Substantia nigra (tissue), 51 donors: ENCODE measurements at places on chromosomes 11 and 22.

- peak; percentile 67 for DNase-seq
These were observed at the start of gene PRDM11 for GRCh38 chr11:45146072-45147016. Gene PRDM11, plus strand, starts transcription at chr11:45146639. Its CDS starts 35,128 bp downstream, at chr11:45181767.

GRCh38 chr11:4459500-4459899 lies 10.4 kb downstream of the OR52K2 start:
- DNase-seq = no peak

GRCh38 chr22:49573109-49573765 lies 254.4 kb downstream of the BRD1 start:
- DNase-seq = no peak

DNA sequence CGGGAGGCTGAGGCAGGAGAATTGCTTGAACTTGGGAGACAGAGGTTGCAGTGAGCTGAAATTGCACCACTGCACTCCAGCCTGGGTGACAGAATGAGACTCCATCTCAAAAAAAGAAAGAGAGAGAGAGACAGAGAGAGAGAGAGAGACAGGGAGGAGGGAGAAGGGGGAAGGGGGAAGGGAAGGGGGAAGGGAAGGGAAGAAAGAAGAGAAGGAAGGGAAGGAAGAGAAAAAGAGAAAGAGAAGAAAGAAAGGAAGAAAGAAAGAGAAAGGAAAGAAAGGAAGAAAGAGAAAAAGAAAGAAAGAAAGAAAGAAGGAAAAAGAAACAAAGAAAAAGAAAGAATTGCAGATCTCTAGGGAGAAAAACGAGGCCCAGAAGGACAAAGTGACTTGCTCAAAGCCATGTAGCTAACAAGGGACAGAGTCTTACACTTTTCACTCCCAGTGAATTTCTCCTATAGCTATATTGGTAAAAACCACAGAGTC lies 73.8 kb upstream of the BIRC3 start:
- no peak for DNase-seq

DNA sequence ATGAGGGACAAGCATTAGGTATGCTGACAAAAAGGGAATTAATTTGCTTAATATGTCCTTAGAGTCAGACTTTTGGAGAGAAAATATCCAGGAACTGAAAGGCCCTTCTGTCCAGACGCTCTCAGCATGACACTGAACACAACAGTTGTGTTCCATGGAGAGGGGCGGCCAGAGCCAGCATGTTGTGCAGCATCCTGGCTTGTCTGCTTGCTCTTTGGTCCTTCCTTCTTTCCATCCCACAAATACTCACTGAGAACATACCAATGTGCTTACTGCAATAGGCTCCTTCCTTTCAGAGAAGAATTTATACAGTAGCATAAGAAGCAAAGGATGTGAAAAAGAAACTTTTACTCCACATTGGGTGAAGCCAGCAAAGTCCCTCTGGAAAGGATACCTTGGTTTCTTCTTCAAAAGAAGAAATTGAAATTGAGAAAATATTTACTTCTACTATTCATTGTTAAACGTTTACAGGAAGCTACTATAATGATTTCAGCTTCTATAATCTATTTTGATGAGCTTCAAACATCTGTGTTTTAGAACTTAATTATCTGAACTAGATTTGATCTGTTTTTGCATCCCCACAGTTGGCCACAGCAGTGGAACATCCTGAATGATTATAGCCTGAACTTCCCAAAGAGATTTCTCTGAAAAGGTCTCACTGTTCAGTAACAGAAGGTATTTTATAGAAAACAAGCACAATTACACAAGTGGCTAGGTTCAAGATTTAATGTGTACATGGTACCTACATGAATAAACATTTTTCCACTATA lies 304.1 kb upstream of the PITPNB start:
- no peak for DNase-seq

DNA sequence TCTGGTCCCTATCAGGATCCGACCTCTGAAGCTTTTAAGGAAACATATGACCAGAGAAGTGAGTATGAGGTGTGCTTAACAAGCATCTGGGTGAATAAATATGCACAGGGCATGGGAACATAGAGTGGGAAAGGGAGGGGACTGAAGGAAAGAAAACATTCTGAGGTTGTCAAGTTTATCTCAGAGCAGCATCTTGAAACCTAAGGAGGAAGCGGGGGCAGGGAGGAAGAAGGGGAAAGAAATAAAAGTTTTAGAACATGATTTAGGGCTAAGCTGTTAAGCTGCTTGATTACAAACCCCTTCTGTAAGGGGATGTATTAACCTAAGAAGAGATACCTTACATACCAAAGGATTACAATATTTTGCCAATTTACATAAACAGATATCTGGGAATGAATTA lies 24.0 kb upstream of the SC5D start:
- DNase-seq = no peak

DNA sequence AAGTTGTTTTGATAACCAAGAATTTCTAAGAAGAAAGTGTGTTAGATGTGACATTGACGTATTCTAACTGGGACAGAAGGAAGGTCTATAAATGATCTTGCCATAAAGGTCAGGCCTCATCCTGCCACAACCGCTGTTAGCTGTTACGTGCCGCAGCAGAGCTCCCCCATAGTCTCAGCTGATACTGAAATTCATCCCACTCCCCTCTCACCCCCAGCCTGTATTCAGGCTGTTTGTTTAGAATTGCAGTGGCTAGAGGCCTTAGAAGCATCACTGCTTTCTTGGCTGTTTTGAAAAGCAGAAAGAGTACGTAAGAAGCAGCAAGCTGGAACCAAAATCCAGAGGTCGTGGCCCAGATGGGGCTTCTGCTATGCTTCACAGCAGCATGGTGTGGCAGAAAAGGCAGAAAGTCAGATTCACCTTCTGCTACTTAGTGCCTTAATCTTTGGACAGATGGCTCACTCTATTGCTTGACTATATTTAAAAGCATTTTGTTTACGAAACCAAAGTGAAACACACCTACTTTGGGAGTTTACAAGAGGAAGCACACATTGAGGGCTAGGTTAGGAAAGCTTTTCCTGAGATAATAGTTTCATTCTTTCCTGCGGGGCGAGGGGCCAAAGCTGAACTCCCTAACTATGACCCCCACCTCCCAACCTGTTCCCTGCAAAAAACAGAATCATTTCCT lies 950 bp upstream of the LAYN start:
- DNase-seq = no peak

GRCh38 chr22:19107730-19108074 lies 14.5 kb downstream of the DGCR2 start:
- DNase-seq = no peak

- DNase-seq = no peak
These were observed 22.1 kb downstream of the GDPD5 start for GRCh38 chr11:75503531-75504099.

DNA sequence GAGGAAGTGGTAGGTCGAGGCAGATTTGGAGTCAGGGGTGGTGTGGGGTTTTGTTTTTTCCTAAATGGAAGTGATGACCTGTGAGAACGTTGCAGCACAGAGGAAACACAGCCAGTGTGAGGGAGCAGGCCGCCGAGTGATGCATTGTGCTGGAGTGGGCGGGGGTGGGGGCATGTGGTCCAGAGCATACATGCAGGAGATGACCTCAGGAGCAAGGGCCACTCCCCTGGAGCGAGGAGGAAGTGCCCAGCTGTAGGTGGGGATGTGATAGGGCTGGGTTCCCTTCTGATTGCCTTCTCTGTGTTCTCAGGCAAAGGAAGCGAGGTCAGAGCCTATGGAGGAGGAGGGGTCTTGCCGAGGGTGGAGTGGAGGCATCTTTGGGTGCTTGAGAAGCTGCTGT lies 81.4 kb downstream of the PPP6R3 start:
- DNase-seq = no peak

- DNase-seq = no peak
These were observed 6.8 kb downstream of the RNF214 start for GRCh38 chr11:117239295-117239694.

DNA sequence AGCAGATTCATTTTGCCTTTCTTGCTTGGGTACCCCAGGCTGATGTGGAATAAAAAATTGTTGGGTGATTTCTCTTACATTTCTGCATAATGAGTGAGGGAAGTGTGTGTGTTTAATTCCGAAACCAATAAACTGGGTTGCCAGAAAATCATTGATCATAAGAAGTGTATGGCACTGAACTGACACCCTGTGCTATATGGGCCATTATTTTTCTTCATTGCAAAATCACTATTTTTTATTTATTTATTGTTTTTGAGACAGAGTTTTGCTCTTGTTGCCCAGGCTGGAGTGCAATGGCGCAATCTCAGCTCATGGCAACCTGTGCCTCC lies 14.6 kb upstream of the HIKESHI start:
- no peak for DNase-seq

DNA sequence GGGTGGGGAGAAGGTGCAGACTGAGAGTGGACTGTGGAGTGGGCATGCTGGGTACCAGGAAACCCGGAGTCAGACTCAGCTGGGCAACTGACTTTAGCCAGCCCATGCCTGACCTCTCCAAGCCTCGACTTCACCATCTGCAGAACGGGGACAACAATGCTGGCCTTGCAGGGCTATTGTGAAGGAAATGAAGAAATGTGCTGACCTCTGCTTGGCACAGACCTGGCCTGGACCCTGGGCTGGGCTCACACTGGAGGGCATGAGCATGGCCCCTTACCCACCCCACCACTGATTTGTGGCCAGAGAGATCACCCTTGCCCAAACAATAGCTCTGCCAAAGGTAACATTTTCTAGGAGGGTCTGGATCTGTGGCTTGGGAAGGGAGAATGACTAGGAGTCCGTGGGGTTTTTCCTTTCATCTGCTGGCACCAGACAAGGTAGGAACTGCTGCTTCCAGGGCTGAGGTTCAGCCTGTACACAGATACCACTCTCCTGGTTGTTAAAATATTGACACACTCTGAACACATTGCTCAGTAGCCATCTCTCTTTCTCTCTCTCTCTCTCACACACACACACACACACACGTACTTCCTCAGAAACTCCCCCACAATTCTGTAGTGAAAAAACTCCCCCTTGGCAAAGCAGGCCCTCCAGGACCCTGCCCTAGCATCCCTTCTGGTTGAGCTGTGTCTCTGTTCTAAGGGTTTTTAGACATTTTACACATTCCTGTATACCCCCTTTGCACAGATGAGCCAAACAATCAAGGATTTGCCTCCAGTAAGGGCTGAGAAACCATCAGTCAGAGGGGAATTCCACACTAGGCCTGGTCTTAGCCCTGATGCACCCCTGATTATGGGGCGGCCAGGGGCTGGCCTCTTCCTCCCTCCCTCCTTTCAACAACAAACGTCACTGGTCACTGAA lies 1.0 kb downstream of the MOGAT2 start:
- no peak for DNase-seq

DNA sequence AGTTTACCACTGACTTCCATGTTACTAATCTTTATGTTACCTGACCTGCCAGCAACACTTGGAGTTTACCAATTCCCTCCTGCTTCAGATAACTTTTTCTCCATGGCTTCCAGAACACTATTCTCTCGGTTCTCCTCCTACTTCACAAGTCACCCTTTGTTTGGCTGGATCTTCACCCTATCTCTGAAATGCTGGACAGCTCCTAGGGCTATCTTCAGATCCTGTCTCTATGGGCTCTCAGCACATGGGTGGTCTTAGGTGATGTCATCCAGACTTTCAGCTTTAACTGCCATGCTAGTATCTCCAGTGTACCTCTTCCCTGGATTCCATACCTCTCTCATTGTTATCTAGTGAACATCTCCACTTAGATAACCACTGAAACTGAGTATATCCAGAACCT lies 12.2 kb upstream of the VWCE start:
- no peak for DNase-seq

DNA sequence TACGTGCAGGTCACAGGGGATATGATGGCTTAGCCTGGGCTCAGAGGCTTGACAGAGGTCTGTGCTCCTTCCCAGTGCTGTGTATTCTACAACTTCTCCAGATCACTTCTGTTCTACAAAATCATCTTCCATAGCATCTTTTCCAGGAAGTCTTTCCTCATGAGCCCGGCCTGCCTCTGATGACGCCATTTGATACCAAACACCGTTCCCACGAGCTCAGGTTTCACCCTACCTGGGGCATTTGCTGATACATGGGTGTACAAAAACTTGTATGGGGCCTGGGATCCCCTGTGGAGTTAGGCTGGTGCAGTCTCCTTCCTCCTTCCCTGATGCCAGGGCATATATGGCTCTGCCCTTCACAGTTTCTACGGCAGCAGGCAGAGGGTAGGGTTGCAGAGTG lies 78.7 kb downstream of the NECTIN1 start:
- no peak for DNase-seq

GRCh38 chr22:27507935-27508526 lies 293.5 kb downstream of the MN1 start:
- DNase-seq = no peak

- peak; percentile 47 for DNase-seq
These were observed 5.3 kb downstream of the ADA2 start for GRCh38 chr22:17213976-17214375.

DNA sequence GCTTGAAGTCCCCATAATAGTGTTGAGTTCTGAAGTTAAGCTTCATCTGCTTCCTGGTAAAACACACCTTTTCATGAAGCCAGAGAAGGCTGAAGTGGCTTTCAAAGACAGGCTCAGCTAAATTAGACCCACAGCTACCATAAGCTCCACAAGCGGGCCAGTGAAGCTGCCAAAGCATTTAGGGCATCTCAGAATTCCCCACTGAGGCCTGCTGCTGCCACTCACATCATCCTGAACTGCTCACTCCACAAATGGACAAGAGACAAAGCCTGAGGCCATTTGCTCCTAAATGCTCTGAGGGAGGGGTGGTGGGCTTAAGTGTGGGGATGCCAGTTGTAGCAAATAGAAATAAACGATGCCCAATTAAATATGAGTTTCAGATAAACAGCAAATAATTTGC lies 14.6 kb downstream of the CCDC83 start:
- DNase-seq = no peak

DNA sequence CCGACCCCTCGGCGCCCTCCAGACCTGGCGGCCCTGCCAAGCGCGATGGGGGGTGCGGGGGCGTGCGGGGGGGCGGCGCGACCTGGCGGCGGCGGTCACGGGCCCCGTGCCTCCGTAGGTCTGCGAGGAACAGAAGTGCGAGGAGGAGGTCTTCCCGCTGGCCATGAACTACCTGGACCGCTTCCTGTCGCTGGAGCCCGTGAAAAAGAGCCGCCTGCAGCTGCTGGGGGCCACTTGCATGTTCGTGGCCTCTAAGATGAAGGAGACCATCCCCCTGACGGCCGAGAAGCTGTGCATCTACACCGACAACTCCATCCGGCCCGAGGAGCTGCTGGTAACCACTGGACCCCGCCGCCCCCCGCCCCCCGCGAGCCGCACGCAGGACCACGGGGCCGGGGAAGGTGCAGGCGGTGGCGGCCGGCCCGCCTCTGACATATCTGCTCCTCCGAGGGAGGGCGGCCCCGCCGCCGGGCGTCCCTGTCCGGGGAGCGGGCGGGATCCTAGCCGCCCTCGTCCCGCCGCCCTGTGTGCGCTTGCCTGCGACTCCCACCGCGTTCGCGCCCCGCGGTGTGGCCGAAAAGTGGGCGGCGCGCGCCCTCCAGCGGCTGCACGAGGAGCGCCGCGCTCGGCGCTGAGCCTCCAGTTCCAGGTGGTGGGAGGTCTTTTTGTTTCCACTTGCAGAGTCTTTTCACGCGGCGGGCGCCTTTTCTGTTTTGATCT lies 2.1 kb downstream of the CCND1 start:
- DNase-seq = peak; percentile 24
